ENCODE measurements at places on chromosomes 4 and X. TPM values are rescaled to one million over a fixed set of nuclear protein-coding genes. Genes with fewer than 3 reads are reported as not detected.

The F8A2 gene
- not detected for total RNA-seq

The GAB1 gene
- 0.26 TPM for total RNA-seq

The NWD2 gene
- not detected for total RNA-seq

The PAPSS1 gene
- 23.1 TPM for total RNA-seq

- H3K36me3 ChIP-seq = no peaks in the 10 kb centered on the region
- H3K27ac ChIP-seq = no peak overlapping the region
- H3K27me3 ChIP-seq = no peaks in the 10 kb centered on the region
- DNase-seq = no peak
- H3K4me3 ChIP-seq = no peak overlapping the region
These were observed 116.6 kb downstream of the IRF2 start for GRCh38 chr4:184357772-184358171.

- DNase-seq = no peak
- H3K27ac ChIP-seq = no peak overlapping the region
- H3K36me3 ChIP-seq = no peaks in the 10 kb centered on the region
- H3K4me1 ChIP-seq = no peaks in the 10 kb centered on the region
- H3K4me3 ChIP-seq = no peak overlapping the region
These were observed 48.9 kb downstream of the ING2 start for GRCh38 chr4:183553601-183554345.

- DNase-seq = no peak
- no peak overlapping the region for H3K4me3 ChIP-seq
- H3K36me3 ChIP-seq = no peaks in the 10 kb centered on the region
These were observed 6.8 kb upstream of the RRAGB start for GRCh38 chrX:55710701-55711100.

All from CD4-positive, alpha-beta memory T cell (primary cell).